ENCODE measurements at places on chromosomes 2 and 18.

DNA sequence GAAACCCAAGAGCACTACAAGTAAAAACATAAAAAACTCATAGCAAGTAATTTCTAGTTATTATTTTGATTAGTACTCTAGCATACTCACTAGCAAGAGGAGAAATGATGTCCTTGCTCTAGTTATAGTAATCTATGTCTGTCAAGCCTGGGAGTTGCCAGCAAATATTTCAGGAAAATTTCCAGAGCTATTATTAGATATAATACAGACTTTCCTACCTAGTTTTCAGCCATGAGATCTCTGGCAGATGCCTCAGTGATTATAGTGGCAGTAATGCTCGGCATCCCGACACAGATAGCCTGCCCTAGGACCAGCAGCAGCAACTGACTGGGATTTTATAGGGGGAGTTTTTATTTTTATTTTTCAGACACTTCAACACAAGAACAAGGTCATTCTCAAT, 224.4 kb downstream of the ZNF385B start:
- no peak for DNase-seq

GRCh38 chr2:120330946-120331822, 14.8 kb upstream of the INHBB start:
- no peak for DNase-seq

DNA sequence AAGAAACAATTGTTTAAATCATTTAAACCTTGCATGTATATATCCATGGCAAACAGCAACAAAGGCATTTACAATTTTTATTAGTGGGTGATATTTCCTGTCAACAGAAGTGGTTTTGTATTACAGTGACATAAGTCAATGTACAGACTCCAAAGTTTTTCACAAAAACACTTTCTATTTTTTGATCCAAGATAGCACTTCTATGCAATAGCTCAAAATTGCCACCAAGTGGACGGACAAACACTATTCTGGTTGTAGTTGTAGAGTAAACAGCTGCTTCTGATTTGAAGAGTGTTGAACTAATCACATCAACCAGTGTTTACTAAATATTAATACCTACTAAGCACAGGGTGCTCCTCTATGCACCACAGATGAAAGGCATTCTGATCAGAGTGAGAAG, 421.4 kb downstream of the NCKAP5 start:
- DNase-seq = peak; percentile 13

DNA sequence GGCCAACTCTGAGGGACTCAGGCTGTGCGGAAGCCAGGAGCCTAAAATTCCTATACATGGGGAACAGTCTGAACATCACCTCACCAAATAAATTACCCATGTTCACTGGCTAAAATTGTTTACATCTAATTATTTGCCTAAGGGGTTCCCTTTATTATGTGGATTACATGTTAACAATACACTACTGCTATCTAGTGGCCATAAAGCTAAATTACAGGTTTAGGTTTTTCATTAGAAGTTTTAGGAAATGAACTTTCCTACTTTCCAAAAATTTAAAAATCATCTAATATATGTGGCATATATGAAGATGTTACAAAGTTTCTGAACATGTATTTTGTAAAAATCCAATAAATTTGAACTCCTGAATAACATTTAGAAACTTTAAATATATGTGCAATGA, 40.3 kb downstream of the PLA2R1 start:
- DNase-seq = no peak

DNA sequence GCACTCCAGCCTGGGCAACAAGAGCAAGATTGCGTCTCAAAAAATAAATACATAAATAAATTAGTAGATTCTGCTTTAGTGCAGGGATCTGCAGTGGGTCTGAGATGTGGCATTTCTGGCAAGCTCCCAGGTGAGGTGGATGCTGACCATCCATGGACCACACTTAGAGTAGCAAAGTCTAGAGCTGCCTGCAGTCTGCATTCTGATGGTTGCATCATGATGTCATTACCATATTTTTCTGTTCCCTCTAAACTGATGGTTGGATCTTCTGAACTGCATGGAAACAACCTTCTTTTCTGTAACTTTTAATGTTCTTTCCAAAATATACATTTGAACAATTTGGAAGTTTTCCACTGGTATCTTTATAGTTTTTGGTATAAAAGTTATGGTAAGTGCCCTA, 42.9 kb downstream of the MYL12B start:
- peak; percentile 13 for DNase-seq

DNA sequence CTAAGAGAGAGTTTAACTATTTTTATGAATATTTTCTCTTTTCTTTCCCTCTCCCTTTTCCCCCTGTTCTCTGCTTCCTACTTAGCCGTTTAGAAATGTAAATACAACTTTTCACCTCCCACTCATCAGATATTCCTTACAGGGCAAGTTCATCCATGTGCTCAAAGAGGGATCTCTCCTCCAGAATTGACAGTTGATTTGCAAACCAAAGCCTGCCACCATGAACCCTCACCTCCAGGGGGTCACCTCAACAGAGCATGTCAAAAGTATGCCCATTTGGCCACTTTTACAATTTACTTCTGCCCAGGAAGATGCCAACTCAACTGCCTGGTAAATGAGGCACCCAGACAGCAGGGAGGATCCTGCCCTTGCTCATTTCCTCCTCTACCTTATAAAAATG, 149.2 kb upstream of the GYPC start:
- no peak for DNase-seq

GRCh38 chr2:230643576-230644291, 68.9 kb upstream of the CAB39 start:
- DNase-seq = no peak

- no peak for DNase-seq
These were observed 109.6 kb upstream of the ST6GAL2 start for GRCh38 chr2:106995556-106995955.

DNA sequence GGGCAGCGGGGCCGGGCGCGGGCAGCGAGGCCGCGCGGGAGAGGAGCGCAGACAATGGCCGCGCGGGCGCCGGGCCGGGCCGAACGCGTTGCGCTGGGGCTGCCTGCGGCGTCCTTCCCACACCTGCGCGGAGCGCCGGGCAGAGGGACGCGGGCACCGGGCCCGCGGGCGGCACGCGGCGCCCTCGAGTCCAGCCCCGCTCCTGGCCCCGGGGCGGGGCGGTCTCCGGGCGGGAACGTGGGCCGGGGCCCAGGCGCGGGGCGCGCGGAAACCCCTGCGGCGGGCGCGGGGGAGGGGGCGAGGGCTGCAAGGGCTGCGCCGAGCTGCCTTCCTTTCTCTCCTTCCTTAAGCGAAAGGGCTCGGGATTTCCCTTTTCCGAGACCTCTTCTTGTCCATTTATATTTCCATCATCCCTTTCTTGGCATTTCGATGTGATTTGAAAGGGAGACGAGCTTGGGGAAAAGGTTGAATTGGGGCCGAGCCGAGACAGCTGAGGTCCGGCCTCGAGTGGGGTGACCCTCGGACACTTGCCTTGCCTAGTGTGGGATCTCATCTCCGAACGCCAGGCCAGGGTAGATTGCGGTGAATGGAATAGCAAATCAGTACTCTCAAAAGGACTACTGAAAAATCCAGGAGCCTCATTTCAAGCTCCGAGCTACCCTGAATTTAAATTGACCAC, 676 bp downstream of the KLHL23 start:
- DNase-seq = peak; percentile 20

- DNase-seq = no peak
These were observed 146.7 kb upstream of the ACVR2A start for GRCh38 chr2:147698166-147698565.

DNA sequence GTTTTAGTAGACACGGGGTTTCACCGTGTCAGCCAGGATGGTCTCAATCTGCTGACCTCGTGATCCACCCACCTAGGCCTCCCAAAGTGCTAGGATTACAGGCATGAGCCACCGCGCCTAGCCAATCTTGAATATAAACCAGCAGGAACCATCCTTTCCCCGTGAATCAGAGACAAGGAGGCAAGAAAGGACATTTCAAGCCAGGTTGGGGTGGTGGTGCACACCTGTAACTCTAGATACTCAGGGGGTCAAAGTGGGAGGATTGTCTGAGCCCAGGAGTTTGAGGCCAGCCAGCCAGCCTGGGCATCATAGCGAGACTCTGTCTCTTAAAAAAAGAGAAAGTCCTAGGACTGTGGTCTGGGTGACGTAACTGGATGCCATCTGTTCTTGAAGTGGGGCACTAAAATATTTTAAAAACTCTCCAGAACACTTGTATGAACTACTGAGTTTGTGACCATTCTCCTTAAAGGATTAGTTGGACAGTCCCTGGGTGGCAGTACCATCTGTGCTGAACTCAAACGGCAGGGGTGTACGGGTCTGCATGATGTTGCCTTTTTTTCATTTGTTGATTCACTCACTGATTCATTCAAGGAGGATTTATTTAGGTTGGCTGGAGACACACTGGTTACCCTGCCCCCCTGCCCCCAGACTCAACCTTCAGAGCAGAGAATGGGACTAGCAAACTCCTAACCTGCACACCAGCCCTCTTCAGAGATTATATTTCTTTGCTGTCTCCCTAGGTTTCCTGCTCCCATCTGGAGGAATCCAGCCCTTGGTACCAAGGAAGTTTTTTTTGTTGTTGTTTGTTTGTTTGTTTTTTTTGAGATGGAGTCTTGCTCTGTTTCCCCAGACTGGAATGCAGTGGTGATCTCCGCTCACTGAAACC, 2.9 kb upstream of the TLX2 start:
- DNase-seq = peak; percentile 24

- peak; percentile 46 for DNase-seq
These were observed 14.3 kb downstream of the ZNF142 start for GRCh38 chr2:218645126-218645525.

DNA sequence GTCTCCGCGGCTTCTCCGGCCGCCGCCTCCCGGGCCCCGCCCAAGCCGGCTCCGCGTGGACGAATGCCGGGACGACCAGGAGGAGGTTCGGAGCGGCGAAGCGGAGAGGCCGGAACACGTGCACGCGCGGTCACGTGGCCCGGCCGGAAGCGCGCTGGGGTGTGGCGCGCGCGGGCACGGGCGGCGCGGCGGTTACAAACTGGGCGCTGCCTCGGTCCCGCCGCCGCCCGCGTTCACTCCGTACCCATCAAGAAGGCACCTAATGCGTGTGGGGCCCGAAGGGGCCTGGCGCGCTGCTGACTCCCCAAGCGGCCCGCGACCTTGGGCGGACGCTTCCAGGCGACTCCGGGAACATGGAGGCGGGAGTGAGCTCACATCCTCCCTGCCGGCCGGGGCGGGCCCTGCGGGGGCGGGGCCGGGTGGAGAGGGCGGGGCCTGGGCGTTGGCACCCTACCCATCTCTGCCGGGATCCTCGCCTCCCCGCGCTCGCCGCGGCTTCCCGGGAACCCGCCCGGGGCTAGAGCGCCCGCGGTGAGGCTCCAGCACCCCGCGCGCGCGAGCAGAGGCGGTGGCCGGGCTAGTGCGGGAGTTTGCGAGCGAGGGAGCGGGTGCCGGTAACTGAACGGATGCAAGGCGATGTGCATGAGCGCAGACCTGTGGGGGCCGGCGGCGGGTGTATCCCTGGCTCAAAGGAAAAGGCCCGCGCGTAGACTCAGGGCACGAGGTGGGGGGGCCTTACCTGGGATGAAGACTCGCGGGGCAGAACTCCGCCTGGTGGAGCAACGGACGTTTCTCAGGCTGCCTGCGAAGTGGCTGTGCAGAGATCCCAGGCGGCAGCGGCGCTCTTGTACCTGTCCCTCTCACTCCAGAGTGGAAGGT, at the start of gene TMEM185B:
TMEM185B (minus strand) TSS at position 367 of the 879 bp plus-strand sequence. CDS start 424 bp downstream, outside the sequence.
- DNase-seq = peak; percentile 83

All from EL (cell line).